ENCODE measurements at places on chromosomes 2 and 18.
A peak's percentile ranks its signal among the peaks of the same experiment; 100 is the strongest.

- DNase-seq, result no peak
These were observed 292.6 kb downstream of the PLCL1 start for GRCh38 chr2:198096965-198097364.

- no peak for DNase-seq
These were observed 72.9 kb upstream of the MYCN start for GRCh38 chr2:15867194-15868171.

DNA sequence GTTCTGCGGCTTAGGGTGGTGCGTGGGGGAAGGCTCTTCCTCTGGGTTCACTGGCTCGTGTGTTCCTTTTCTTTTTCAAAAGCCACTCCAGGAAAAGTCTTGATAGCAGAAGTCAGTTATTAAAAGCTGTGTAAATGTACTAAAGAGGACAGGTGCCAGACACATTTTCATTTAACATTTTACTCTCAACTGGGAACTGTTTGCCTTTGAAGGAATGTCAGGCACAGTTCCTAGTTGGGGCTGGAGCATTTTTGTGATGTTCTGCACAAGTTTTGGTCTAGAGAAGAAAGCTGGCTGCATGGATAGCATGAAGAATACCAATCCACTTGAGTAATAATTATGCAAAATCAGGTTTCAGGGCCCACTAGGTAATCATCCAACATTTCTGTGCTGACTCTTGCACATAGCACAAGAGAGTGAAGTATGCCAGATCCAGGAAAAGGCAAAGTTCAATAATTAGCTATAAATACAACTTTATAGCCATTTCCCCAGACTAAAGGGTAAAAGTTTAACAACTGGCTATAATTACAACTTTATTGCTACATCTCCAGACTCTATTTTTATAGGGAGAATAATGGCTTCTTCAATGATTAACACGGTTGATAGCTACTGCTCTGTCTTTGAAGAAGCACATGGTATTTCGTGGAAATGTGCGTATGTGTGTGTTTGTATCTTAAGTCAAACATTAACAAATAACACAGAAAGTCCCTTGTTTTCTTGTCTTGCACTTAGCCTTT lies 16.2 kb downstream of the SCYGR8 start:
- no peak for DNase-seq

GRCh38 chr18:35377875-35378573 lies 887 bp upstream of the ZNF396 start:
- no peak for DNase-seq

DNA sequence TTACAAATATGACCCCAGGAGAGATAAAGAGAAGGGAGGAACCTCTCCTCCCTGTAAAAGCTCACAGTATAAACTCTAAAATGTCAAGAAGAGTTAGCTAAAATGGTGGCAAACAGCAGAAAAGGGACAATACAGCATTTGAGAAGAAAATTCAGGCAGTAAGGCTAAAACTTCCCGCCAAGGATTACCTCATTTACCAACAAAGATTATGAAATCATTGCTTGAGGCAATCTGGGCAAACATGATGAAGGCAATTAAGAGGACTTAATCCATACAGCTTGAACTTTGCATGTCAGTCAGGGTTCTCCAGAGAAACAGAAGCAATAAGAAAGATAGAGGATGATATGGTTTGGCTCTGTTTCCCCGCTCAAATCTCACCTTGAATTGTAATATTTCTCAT lies 81.4 kb downstream of the CMPK2 start:
- DNase-seq, result no peak

DNA sequence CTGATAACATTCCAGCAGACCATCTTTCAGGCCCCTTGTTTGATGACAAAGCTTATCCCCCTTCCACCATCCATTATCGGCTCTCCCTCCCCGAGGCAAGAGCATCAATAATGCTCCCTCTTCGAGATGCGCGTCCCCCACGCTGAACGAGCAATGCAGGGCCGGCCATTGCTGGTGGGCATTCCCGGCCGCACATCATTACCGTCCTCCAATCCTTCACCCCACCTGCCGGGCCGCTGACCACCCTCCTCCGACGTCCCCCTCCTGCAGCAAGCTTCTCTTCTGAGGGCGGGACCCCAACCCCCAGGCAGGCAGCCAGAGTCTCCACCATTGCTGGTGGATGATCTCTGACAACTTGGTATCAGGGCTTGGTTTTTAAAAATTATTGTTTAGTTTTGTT lies 208.6 kb downstream of the SMAD2 start:
- DNase-seq, result no peak

- DNase-seq, result no peak
These were observed 3.8 kb upstream of the GCC2 start for GRCh38 chr2:108444941-108445840.

DNA sequence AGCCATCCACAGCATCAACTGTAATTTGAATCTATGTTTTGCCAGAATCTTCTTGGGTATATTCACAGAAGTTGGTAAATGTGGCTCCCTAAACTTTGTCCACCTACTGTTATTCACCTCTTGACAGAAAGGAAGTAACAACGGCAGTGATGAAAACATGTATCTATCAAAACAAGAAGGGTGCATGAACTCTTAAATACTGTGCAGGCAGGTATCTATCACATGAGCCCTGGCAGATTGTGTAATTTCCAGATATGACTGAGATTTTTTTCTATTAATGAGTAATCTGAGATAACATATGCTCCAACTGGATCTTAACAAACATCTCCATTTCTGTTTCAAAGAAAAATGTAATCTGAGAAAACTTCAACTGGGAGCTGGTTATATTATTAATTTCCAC lies 36.6 kb downstream of the SFT2D3 start:
- no peak for DNase-seq

DNA sequence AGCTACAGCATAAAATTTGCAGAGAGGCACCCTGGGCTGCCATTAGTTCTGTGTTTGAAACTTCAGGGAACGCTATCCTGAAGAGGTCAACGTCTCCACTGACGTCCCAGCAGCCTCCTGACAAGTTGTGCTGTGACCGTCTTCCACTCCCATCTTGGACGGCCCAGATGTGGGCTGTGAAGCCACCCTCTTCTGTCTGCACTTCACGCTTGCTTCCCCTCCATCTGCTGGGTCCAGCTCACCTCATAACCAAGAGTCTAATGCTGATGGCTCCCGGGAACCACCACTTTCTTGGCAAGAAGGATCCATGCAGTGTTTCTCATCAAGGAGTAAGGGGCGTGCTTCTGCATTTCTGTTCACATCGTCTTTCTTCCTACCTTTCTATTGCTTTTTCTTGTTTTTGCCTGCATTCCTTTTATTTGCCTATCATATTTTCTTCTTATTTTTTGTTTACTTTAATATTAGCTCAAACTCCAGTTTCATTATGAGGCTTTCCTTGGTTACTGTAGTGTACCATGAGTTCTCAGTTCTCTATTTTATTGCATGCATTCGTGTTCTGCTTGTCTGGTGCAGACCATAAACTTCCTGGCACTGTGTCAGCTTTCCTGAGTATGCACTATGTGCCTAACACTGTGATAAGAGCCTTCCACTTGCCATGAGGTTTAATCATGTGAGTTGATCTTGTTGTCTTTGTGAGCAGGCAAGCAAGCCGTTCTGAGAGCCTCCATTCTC lies 631.8 kb upstream of the RAB6C start:
- DNase-seq, result no peak

DNA sequence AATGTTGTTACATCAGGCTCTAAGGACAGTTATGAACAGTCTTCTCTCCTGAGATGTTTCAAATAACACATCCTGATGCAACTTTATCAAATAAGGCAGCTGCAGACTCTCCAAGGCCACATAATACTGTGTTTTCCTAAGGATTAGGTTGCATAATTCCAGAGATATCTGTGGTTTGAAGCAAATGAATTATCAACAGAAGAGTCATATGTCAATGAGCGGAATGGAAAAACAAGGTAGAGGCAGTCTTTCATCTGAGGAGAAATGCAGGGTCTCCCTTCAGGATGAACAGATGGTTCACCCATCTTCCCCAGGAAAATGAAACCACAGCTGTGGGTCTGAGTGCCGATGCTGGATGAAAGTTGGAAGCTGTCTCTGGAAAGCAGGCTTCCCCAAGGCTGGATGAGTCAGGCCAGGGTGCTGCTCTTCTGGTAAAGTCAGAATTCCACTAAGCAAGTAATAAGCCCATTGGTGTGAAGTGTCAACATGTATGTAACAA lies 22.2 kb downstream of the LYG1 start:
- no peak for DNase-seq

- DNase-seq, result peak; percentile 11
These were observed 72.8 kb downstream of the SOWAHC start for GRCh38 chr2:109686921-109687320.

GRCh38 chr2:174788291-174788929 lies 24.1 kb upstream of the CHRNA1 start:
- no peak for DNase-seq

DNA sequence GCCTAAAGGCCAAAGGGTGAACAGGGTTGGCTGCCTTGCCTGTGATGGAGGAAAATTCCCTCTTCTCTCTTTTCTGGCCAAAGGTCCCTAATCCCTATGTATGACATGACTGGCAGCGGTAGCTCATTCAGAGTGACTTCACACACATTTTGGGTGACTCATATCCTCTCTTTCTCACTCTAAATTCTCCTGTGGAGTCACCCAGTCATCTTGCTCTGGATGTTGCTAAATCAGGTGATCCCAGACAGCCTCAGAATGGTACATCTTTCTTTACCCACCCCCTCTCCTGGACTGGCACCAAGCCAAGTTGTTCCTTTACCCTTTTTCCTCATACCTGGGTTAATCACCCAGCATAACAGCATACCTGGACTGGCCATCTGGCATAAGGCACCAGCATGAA lies 77.2 kb downstream of the NEURL3 start:
- no peak for DNase-seq

DNA sequence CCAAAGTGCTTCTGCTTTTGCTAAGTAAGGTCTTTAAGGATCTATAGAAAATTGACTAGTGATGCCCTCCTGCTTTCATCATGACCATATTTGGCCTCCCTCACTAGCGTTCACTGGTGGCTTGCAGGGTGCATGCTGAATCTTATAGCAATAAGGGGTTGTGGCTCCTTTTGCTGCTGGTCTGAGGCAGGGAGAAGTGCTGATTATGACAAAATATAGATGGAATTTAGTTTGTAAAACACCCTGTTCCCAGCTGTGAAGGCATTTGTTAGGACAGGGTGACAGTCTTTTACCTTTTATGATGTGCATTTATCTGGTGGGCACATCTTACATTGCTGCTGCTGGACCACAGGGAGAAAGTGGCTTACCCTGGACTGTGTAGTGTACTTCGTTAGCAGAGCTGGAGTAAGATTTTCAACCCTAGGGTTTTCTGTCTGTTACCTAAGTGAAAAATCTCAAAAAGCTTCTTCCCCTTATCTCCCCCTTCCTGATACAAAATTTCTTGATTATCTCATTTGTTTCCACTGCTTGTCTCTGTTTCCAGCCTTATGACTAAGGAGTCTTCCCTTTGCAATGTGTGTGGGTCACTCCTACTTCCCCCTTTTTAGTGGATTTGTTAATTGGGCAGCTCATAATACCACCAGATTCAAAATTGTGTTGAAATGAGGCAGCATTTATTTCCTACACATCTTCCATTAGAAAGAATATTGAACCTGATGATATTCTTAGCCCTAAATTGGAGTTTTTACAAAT lies 21.2 kb upstream of the RPL37A start:
- no peak for DNase-seq

DNA sequence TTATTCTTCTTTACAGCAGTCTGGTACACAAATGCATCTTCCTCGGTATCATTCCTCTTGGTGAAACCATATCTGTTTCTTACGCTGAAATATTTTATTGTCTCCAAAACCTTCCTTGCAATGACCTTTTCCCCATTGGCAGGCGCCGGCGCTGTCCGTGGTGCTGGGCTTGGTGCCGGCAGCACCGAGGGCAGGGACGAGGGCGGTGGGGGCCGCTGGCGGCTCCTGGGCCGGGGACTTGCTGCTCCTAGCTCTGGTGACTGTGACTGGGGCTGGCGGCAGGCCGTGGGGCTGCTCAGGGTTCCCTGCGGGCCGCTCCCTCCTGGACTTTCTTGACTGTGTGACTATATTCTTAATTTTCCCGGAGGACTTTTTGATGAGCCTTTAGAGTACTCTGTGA lies 72.5 kb downstream of the GPR39 start:
- DNase-seq, result no peak

GRCh38 chr2:164078421-164078820 lies 342.6 kb upstream of the FIGN start:
- DNase-seq, result no peak

- DNase-seq, result peak; percentile 33
These were observed 3.1 kb upstream of the SP5 start for GRCh38 chr2:170711774-170712652.
